ENCODE measurements at places on chromosomes 13 and 19.

- no peak for DNase-seq
These were observed 593 bp downstream of the ATP8B3 start for GRCh38 chr19:1811472-1811894.

GRCh38 chr19:42287017-42287826 is 14.7 kb upstream of the PRR19 start:
- DNase-seq, result no peak

GRCh38 chr13:30159446-30159839 is 147.9 kb downstream of the KATNAL1 start:
- no peak for DNase-seq

DNA sequence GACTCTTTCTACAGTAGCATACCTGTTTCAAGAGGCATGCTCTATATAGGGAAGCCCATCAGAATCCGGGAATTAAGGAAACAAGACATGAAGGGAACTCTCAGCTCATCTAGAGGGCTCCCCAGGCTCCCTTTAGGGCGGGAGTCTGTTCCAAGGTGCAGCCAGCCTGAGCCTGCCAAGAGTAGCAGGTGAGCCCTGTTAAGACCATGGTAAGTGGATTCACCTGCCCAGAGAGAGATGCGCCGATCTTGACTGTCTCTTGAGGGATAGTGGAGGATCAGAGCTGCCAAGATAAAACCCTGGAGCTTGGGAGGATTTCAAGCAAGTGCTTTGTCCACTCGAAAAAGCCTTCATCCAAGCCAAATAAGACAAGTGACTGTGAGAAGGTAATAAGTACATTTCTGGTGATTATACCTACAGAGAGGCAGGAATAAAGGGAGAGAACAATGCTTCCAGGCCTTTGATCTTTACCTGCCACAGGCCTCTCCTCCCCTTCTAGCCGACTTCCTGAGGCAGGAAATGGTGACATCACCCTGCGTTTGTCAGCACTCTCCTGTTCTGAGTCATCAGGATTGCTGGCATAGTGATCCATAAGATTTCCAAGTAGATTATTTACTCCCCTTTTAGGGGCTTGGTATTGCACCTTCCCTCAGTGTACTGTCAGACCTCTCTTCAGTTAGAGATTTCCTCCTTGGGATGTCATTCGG is 31.5 kb downstream of the KLF5 start:
- DNase-seq, result no peak

DNA sequence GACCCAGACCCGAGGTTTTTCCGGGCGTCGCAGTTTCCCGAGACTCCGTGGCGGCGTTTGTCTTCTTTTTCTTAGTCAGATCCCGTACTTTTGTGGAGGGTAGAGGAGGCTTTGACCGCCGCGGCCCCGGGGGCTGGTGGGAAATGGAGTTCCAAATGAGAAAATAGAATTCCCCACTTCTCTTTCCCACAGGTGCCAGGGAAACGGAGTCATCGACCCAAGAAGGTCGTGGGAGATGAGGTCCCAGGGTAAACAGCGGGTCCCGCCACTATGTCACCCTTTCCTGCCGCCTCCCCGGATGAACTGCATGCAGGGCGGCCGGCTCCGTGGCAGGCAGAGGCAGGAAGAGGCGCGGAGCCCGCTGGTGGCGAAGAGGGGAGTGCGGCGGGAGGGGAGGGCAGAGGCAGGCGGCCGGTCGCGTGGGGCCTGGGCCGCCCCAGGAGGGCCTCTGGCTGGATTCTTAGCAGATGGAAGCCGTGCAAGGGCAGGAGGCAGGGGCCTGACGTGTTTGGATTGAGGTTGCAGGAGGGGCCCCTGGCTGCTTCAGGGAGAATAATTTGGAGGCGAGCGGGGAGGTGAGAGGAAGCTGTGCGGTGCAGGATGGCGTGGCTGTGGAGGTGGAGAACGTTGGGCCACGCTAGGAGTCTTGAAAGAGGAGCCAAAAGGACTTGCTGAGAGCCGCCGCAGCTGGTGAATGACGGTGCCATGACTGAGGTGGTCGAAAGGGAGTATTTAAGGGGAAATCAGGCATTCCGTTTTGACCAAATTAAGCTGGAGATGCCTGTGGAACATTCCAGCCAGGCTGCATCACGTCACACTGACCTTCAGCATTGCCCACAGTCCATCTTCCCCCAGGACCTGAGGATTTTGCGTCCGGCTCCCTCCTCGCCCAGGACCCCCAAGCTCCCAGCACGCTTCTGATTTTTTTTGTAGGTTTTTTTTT is 11.7 kb downstream of the CYTH2 start:
- peak; percentile 23 for DNase-seq

- DNase-seq, result no peak
These were observed 128.9 kb downstream of the RNF17 start for GRCh38 chr13:24892829-24893228.

DNA sequence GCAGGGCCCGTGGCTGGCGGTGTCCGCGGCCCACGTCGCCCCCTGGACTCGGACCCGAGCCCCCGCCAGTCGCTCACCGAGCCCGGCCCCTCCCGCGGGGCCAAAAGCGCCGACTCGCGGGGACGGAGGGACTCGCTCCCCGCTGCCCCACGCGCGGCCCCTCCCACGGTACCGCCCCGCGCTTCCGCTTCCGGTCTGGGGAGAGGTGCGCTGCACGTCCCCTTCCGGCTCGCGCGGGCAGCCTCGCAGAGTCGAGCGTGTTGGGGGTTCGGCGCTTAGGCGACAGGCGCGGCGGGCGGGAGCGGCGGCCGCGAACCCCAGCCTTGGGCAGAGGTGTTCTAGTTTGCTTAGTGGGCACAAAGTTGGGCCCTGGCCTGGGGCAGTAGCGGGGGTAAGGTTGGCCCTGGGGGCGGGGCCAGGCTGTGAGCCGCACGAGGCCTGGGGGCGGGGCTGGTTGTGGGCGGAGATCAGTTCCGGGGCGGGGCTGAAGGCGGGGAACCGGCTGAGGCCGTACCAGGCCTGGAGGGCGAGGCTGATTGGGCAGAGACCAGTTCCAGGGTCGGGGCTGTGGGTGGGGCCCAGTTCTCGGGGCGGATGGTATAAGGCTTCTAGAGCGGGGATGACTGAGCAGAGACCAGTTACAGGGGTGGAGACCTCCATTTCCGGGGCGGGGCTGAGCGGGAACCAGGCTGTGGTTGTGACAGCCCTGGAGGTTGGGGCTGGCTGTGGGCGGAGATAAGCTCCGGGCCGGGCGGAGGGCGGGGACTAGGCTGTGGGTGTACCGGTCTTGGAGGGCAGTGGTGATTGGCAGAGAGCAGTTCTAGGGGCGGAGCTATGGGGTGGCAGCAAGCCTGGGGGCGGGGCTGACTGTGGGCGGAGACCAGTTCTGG is at the start of the genes MBD3L1 and ZNF558:
Gene MBD3L1 (plus strand): TSS at position 246 of the 890 bp plus-strand sequence. CDS start 10,302 bp downstream, outside the sequence.
Gene ZNF558 (minus strand): TSS at position 173 of the 890 bp plus-strand sequence. CDS start 9,645 bp downstream, outside the sequence.
- peak; percentile 99 for DNase-seq

DNA sequence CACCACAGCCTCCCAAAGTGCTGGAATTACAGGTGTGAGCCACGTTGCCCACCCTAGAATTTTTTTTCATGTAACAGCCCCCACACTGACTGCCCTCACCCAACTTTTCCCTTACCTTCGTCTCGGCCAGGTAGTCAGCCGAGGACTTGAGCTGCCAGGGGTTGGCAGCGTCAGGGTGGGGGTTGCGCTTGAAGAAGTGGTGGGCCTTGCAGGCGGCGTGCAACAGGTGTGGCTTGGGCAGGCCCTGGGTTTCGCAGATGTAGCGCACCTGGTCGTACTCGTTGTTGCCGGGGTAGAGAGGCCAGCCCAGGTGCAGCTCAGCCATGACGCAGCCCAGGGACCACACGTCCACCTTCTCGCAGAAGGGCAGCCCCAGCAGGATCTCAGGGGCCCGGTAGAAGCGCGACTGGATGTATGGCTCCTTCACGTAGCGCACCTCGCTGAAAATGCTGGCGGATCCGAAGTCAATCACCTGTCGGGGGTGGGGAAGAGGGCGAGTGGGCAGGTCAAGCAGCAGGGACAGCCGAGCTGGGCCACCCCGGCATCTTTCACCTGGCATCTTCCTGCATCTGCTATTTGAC is 6.2 kb downstream of the HIPK4 start:
- no peak for DNase-seq

GRCh38 chr13:74681891-74682290 is 547.7 kb upstream of the KLF12 start:
- DNase-seq, result no peak

GRCh38 chr13:111936267-111936925 is 130.6 kb upstream of the SOX1 start:
- DNase-seq, result no peak

All from nucleus accumbens (tissue), 56 donors.